ENCODE measurements at places on chromosomes 12 and 14. TPM values are rescaled to one million over a fixed set of nuclear protein-coding genes. Genes with fewer than 3 reads are reported as not detected.

Gene MED13L
- 59.8 TPM for total RNA-seq

Gene ELK3
- total RNA-seq: 20.8 TPM

Gene CNIH1
- 86.8 TPM for total RNA-seq

Gene NGB
- not detected for total RNA-seq

Gene TMEM229B
- total RNA-seq: 4.2 TPM

DNA sequence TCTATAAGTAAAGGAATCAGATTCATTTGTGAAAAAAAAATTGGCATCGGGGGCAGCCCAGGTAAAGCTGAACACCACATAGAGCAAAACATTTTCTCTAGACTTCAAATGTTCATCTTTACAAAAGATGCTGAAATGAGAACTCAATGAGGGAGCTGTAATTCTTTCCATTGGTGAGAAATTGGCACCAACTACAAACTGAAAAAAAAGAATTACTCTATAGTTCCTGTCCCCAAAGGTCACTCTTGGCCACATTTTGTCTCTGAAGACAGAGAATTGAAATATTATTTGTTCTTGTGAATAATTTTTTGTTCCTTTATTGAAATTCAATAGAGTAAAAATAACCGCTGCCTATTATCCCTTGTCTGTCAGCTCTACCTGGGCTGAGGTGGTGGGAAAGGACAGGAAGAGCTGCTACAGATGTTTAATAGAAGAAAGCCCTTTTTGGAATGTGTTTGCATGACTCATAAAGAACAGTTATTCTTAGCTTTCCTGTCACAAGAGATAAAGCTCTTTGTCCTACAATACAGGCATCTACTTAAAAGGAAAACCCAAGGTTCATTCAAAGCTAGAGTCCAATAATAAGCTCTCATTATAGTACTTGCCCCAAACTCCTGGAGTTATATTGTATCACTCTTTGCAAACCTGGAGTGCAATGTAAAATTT is 380.1 kb upstream of the KITLG start:
- DNase-seq: no peak

GRCh38 chr12:20555771-20556170 is 139.4 kb upstream of the SLCO1C1 start:
- no peak for DNase-seq

GRCh38 chr12:25395227-25395626 is 144.5 kb upstream of the KRAS start:
- no peak for DNase-seq

- no peak for DNase-seq
These were observed 9.2 kb upstream of the CLMN start for GRCh38 chr14:95328729-95329503.

- DNase-seq: peak; percentile 66
These were observed 15.7 kb upstream of the AMN start for GRCh38 chr14:102906616-102907302.

GRCh38 chr12:79119796-79120195 is 255.2 kb downstream of the SYT1 start:
- DNase-seq: no peak

- DNase-seq: no peak
These were observed 1.2 kb downstream of the PIANP start for GRCh38 chr12:6699259-6699988.

- DNase-seq: no peak
These were observed 1246.4 kb downstream of the SLC16A7 start for GRCh38 chr12:60842181-60842580.

GRCh38 chr12:117155278-117156060 is 34.8 kb downstream of the FBXO21 start:
- no peak for DNase-seq

DNA sequence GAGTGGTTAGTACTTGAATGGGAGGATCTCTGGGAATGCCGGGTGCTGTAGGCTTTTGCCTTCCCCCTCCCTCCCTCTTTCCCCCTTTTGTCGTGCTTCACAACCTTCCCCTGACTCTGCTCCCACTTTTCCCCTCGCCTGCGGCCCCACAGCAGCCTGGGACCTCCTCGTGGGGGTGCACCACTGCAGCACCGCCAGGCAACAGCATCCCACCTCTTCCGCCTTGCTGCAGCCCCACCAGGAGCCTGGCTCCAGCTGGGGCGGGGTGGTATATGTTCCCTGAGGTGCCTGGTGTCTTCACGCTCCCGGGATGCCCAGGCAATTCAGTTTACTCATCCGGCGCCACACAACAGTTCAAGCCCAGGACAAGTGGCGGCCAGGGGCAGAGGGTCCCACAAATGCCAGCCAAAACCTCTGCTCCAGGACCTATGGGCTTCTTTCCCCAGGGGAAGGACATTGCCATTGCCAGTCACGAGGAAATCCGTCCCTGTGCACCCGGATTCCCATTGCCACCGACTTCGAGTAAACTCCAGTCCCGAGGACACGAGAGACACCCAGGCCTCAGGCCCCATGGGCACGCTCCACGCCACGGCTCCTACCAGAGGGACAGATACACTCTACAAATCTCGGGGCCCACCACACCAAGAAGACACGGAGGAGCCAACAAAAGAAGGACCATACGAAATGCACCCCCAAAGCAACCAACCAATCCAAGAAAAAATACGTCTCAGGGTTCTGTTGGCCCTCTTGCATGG is 181.7 kb downstream of the ALG10 start:
- no peak for DNase-seq

GRCh38 chr12:68591734-68592418 is 18.8 kb upstream of the RAP1B start:
- no peak for DNase-seq

DNA sequence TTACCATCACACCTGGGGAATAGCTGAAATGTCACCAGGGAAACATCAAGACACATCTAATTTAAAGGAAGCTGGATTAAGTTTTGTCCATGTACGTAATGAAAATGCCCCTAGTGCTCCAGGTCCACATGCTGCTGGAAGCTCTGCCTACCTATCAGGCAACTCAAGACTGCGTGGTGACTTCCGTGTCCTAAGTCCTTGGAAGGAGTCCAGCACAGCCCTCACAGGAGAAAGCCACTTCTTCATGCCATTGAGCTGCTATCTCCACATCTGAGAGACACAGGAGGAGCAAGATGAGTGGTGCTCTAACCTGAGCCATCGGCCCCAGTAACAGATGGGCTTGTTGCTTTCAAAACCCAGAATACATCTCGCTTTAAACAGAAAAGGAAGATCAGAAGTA is 316.4 kb downstream of the DPF3 start:
- no peak for DNase-seq

DNA sequence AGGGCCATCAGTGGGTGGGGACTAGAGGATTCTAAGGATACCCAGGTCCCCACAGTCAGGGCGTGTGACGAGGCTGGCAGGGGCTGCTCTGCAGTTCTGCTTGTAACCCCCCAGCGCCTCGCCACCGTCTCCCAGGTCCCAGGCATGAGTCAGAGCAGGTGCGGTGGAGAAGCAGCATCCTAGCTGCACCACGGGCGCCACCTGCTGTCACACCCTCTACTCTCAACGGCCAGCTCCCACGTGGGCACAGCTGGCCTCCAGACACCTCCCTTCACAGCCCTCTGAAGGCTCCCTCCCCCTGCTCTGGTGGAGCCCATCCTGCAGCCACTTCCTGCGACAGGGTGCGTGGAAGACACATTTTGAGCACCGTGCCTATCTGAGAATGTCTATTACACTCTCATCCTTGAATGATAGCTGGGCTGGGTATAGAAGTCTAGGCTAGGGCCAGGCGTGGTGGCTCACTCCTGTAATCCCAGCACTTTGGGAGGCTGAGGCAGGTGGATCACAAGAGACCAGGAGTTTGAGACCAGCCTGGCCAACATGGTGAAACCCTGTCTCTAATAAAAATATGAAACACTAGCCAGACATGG is 6.9 kb upstream of the NUDT14 start:
- no peak for DNase-seq

DNA sequence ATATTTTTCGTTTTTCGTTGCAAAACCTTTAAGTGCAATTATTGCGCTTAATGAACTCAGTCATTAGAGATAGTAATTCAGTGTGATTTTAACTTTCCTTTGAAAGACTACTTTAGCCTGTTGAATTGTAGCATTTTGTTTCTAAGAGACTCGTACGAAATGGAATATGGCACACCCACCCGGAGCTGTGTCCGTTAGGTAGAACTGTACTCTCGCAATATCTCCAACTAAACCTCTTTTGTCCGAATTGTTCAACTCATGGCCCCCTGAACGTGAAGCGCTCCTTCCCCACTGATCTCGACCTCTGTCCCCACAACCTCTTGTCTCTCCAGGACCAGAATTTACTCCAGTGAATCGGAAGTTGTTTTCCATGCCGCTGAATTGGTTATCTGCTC is 800 bp downstream of the PCNX4 start:
- no peak for DNase-seq

All from Right ventricle myocardium inferior (tissue), 1 donor.